ENCODE measurements at places on chromosomes 2 and 18.

- DNase-seq: no peak
These were observed 115.2 kb upstream of the EPAS1 start for GRCh38 chr2:46181789-46182530.

- DNase-seq: no peak
These were observed 147.6 kb upstream of the ITGA6 start for GRCh38 chr2:172279813-172280212.

DNA sequence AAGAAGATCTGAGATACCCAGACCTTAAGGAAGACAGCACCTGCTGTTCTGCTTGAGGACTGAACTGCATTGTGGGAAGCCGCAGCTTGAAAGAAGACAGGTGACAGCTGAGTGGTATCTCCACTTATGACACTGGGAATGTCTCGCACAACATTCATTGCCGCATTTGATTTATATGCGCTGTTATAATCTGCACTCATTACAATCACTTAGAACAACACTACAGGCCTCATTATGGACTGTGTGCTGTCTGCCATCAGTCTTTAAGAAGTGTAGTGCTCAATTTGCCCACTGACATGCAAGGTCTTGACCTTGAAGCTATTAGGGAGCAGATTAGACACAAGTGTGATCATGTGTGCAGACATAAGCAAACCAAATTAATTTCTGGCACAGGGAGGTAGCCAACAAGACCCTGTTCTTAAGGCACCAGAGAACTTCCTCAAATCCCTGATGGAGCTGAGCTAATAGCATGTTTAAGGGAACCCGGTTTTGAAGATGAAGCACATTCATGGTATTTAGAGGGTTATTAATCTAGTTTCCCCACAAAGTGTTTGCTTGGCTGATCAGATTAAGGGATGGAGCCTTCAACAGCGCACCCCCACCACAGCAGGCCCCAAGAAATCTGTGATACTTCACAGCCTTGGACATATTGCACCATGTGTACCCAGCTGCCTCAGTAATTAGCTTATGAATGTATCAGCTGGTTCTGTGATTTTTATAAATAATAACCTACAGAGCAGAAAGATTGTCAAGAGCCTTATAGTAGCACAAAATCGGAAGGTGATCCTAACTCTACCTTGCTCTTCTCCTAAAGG is 146.8 kb downstream of the SATB2 start:
- DNase-seq: no peak

- DNase-seq: no peak
These were observed 56.2 kb downstream of the ETAA1 start for GRCh38 chr2:67453310-67453709.

DNA sequence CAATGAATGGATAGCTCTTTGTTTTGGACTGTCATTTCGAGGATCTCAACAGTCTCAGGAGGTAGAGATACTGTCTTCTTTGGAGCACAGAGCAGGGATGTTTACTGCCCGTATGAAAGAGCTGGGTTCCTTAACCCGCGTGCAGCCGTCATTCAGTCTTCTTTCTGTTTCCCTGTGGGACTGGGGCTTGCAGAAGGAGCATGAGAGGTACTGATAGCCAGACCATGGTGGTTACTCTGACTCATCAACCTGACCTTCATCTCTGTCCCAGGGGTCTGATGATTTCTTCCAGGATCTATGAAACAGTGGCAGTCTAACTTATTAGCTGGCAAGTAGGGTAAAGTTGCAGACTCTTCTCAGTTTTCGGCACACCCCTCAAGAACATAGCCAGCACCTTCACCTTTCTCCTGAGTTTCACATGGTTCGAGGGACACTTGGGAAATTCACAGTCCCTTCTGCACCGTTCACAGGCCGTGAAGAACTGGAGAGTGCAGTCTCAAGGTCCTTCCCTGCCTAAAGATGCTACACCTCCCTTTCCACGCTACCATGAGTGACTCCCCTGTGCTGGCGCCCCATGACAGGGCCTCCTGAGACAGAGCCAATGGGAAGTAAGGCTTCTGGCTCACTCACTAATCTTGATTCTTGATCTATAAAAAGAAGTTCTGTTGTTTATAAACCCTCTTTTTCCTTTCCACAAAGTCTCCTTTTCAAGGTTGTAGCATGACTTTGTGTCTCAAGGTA is 226.2 kb downstream of the MC4R start:
- peak; percentile 55 for DNase-seq

GRCh38 chr2:119414894-119415293 is 16.8 kb upstream of the TMEM37 start:
- no peak for DNase-seq

- peak; percentile 80 for DNase-seq
These were observed 8.1 kb upstream of the GPBAR1 start for GRCh38 chr2:218252509-218253231.

- no peak for DNase-seq
These were observed 47.7 kb downstream of the DNMT3A start for GRCh38 chr2:25293958-25294562.

- DNase-seq: no peak
These were observed 5.4 kb downstream of the CFAP65 start for GRCh38 chr2:219035942-219036341.

DNA sequence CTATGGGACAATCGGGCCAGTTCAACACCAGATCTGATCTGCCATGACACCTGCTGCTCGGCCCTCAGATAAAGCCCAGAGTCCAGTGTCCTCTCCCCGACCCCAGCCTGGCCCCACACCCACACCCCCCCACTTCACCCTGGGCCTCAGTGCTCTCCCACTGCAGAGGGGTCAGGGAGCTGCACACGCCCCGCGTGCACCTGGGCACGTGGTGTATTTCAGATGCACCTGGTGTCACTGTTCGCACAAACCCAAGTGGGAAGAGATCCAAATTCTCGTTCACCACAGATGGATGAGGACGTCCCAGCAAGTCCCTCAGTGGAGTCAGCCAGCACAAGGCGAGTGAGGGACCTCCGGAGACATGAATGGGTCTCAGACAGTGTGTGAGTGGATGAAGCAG is 161.3 kb downstream of the RTP5 start:
- no peak for DNase-seq

DNA sequence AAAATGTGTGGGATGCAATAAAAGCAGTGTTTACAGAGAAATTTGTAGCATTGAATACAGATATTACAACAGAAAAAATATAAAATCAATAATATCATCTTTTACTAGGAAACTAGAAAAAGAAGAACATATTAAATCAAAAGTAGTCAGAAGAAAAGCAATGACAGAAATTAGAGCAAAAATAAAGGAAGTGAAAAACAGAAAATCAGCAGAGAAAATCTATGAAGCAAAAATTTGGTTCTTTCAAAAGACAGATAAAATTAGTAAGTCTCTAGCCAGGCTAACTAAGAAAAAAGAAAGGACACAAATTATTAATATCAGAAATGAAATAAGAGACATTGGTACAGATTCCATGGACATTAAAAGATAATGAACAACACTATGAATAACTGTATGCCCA is 212.0 kb upstream of the MGAT5 start:
- DNase-seq: peak; percentile 69

- DNase-seq: no peak
These were observed 7.8 kb upstream of the CCDC141 start for GRCh38 chr2:179057737-179058136.

DNA sequence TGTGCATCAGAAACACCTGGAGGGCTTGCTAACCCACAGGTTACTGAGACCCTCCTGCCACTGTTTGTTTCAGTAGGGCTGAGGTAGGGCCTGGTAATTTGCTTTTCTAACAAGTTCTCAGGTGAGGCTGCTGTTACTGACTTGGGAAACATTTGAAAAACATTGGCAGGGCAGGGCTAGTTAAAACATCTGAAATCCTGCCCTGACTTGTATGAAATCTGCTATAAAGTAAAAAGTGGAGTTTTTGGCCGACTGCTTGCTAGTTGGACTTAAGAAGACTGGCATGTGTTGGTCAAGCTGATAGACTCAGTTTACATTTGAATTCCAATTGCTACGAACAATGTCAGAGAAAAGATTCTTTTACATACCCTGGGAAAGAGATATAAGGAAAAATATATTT is 111.6 kb upstream of the DLX2 start:
- DNase-seq: no peak

DNA sequence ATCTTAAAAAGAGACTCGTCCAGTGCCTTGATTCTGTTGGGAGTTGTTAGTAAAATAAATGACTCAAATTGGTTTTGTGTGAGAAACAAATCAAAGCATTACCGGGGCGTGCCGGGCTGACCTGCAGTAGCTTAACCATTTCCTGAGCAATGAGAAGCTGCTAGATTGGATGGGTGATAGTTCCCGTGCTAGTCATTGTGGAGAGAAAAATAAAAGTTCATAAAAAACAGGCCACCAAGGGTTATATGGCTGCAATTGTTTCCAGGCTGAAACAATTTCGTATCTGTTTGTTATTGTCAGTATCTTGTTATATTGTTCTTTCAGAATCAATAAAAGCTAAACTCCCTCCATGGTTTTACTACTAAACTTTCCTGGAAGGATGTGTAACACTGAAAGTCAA is 314.4 kb downstream of the MTX2 start:
- no peak for DNase-seq

- no peak for DNase-seq
These were observed 278.4 kb upstream of the DDX18 start for GRCh38 chr2:117536139-117536538.

- no peak for DNase-seq
These were observed 92.7 kb upstream of the PARD3B start for GRCh38 chr2:204452464-204453023.

GRCh38 chr18:25726298-25726697 is 364.1 kb downstream of the SS18 start:
- no peak for DNase-seq

DNA sequence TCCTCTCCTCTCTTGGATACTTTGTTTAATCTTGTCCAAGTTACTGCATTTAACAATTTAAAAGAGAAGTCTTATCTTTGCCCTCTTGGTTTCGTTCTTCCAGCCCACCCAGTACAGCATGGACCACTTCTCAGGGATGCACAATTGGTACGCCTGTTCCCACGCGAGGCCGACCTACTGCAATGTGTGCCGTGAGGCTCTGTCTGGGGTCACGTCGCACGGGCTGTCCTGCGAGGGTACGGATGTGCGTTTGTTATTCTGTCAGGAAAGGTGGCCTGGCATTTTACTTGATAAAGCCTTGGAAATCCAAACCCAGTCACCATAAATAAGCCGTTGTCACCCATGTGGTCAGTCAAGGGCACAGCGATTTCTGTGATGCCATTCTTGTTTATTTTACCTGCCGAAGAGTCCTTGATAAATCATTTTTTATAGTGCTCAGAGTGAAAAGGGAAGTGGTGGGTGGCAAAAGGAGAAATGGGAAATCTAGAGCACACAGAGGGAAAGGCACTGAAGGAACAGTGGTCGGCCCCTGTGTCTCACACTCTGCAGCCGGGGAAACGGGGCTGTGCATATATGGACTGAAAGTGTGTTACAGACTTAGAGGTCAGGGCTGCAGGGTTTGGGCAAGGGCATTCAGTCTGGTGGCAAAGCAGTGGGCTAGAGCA is 80.5 kb downstream of the DGKD start:
- DNase-seq: peak; percentile 80

DNA sequence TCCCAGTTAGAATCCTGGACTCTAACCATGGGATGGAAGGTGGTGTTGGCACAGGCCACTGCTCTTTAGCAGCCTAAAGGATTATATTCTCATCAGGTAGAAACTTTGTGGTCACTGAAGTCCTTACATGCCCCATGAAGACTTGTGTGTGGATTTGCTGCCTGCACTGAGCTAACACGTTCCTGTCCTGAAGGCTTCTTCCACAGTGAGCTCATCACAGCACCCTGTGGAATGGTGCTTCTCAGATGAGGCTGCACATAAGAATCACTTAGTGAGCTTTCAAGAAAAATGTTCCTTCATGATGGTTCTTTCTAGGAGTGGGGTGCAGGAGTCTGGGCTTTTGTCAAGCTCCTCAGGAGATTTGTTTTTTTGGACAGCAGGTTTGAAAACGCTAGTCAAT is 26.8 kb downstream of the STAMBP start:
- no peak for DNase-seq

DNA sequence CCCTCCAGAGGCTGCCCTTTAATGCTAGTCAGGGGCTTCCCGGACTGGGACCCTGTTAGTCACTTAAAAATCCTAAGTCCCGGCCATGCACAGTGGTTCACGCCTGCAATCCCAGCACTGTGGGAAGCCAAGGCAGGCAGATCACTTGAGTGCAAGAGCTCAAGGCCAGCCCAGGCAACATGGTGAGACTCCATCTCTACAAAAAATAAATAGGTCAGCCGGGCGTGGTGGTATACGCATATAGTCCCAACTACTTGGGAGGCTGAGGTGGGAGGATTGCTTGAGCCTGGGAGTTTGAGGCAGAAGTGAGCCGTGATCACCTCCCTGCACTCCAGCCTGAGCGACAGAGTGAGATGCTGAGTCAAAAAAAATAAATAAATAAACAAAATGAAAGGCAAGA is 17.2 kb upstream of the KCNG2 start:
- DNase-seq: no peak

DNA sequence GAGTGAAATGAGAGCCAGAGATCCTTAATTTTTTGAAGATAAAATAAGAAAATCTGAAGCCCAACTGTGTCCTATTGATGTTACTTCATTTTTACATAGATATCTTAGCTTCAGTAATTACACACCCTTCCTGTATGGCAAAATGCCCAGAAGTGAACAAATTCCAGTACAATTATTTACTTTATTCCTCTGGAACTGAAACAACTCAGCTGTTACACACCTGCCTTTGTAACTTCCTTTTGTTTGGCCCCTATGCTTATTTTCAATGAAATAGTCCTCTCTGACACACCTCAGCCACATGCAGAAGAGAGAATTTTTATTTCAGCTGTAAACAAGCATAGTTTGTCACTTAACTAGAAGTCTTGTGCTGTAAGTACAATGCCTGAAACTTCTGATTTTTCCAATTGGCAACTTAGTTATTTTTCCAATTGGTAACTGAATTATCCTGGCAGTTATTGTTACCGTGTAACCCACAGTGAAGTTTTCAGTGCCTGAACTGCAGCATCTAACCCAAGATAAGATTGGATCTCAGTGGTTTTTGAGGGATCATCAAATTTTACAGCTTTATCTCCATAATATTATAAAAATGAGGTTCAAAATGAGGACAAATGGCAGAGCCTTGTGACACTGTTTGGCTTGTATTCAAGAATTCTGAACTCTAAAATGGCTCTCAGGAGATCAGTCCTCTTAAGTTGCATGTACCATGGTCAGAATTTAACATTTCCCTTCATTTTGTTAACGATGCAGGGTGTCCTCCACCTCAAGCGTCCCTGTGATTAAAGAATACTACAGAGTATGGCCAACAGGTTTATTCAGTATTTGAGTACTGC is 82.6 kb downstream of the PKP4 start:
- no peak for DNase-seq

DNA sequence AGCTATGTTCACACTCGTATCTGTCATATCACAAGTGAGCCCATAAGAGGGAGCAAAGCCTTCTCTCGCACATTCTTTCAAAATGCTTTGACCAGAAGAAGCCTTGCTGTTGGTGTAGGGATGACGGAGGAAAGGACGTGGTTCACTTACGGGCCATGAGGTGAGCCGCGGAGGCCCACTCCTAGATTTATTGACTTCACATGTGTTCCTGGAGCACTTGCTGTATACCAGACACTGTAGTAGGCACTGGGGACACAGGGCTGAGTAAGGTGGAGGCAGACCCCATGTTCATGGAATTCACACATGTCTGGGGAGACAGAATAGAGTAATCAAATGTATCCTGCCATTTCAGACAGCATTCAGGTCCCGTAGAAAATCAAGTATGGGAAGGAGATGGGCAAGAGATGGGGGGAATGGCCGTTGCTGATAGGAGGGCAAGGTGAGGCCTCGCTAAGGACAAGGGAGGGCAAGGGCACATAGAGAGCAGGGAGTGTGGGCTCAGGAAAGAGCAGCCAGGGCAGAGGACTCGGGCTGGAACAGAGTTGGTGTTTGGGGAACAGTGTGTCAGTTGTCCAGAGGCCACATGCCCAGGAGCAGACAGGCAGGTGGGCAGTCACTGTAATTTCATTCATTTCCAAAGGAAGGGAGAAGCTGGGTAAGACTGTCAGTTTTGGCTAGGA is 182.2 kb downstream of the LDLRAD4 start:
- DNase-seq: no peak

All from MV-4-11 (cell line).